ENCODE measurements at places on chromosomes 16 and 17.

DNA sequence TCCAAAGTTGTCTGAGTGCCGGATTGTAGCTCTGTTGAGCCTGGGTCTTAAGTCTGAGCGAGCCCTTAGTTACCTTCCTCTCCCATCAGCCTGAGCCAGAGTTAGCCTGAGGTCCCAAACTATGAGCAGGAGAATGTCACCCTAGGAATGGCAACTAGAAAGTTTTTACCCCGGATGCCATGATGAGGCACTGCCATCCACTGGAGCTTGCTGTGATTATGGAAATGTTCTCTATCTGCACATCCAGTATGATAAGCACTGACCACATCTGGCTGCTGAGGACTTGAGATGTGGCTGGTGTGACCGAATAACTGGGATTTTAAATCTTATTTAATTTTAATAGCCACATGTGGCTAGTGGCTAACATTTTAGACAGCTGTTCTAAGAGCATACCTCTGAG, 550.0 kb downstream of the CDH13 start:
- no peaks in the 10 kb centered on the region for H3K27me3 ChIP-seq
- no peak overlapping the region for H3K27ac ChIP-seq
- DNase-seq: no peak
- no peaks in the 10 kb centered on the region for H3K36me3 ChIP-seq
- no peaks in the 10 kb centered on the region for H3K4me1 ChIP-seq

GRCh38 chr16:12544477-12545296, 259.0 kb downstream of the CPPED1 start:
- no peak for DNase-seq
- H3K27me3 ChIP-seq: no peaks in the 10 kb centered on the region
- H3K4me1 ChIP-seq: no peaks in the 10 kb centered on the region

DNA sequence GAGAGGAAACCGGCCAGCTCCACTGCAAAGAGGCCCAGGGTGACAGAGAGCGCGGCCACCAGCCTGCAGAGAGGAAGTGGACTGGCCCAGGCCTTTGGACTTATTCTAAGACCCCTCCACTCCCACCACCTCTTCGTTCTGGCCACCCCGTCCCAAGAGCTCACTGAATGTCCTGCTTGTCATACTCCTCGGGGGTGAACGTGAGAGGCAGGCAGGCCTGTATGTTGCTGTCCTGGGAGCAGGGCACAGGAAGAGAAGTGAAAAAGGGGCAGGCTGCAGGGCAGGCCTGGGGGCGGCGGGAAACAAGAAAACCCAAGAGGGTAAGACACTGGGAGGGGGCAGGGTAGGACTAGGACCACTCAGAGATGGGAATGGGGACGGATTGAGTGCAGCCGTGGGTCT, 384 bp downstream of the TMEM107 start:
- peak; percentile 70 for DNase-seq
- H3K36me3 ChIP-seq: no peaks in the 10 kb centered on the region
- no peaks in the 10 kb centered on the region for H3K4me1 ChIP-seq
- peak overlapping the region; percentile 80 for H3K27ac ChIP-seq
- H3K4me3 ChIP-seq: peak overlapping the region; percentile 54

GRCh38 chr17:42459801-42460281, 1.2 kb downstream of the ATP6V0A1 start:
- H3K27me3 ChIP-seq: no peaks in the 10 kb centered on the region
- peaks cover 23% of the 10 kb centered on the region for H3K36me3 ChIP-seq
- peak overlapping the region; percentile 85 for H3K27ac ChIP-seq
- H3K4me1 ChIP-seq: peaks cover 19% of the 10 kb centered on the region

DNA sequence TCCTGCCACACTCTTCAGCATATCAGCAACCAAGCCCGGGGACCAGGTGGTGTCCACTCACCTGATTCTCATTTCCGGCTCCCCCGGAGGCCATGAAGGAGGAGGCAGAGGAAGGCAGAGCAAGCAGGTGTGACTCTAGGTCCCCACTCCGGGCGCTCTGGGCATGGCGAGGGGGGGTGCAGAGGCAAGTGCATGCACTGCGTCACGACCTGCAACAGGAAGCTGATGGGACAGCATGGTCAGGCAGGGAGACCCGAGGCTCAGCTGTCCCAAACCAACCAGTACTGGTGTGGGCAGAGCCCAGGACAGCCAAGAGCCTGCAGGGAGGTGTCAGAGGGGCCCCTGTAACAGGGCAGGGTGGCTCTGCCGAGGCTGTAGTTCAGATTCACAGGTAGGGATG, 2.1 kb upstream of the ENGASE start:
- H3K4me3 ChIP-seq: no peak overlapping the region
- no peak for DNase-seq
- H3K27ac ChIP-seq: no peak overlapping the region

DNA sequence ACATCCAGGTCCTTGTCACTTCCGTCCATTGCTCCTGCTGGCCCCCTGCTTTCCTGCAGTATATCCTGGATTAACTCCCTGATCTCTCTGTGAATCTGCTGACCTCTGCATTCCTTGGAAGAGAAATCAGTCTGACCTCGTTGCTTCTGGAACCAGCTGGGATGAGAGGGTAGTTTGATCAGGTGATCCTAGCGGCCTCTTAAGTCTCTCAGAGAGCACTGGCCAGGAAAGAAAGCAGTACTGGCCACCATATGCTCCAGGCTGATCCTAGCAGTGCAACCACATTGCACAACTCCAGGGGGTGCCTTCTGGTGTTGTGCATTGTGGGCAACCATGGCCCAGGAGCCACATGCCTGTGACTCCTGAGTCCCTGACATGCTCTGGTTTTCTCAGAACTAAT, 79.2 kb downstream of the ARHGAP23 start:
- H3K36me3 ChIP-seq: peaks cover 65% of the 10 kb centered on the region
- no peaks in the 10 kb centered on the region for H3K27me3 ChIP-seq
- H3K27ac ChIP-seq: no peak overlapping the region
- no peak for DNase-seq
- peaks cover 15% of the 10 kb centered on the region for H3K4me1 ChIP-seq

- no peak for DNase-seq
- no peak overlapping the region for H3K4me3 ChIP-seq
- H3K27ac ChIP-seq: no peak overlapping the region
- H3K36me3 ChIP-seq: no peaks in the 10 kb centered on the region
- no peaks in the 10 kb centered on the region for H3K27me3 ChIP-seq
- H3K4me1 ChIP-seq: peaks cover 16% of the 10 kb centered on the region
These were observed 8.0 kb downstream of the STAT5B start for GRCh38 chr17:42268236-42268635.

GRCh38 chr17:38420518-38420917, 7.7 kb upstream of the ARHGAP23 start:
- H3K4me1 ChIP-seq: peaks cover 54% of the 10 kb centered on the region
- H3K4me3 ChIP-seq: no peak overlapping the region
- H3K27ac ChIP-seq: peak overlapping the region; percentile 78
- H3K27me3 ChIP-seq: peaks cover 7% of the 10 kb centered on the region

GRCh38 chr16:3259836-3260235, 3.4 kb upstream of the MEFV start:
- no peak overlapping the region for H3K4me3 ChIP-seq
- no peak for DNase-seq
- no peak overlapping the region for H3K27ac ChIP-seq
- no peaks in the 10 kb centered on the region for H3K36me3 ChIP-seq
- H3K27me3 ChIP-seq: no peaks in the 10 kb centered on the region

DNA sequence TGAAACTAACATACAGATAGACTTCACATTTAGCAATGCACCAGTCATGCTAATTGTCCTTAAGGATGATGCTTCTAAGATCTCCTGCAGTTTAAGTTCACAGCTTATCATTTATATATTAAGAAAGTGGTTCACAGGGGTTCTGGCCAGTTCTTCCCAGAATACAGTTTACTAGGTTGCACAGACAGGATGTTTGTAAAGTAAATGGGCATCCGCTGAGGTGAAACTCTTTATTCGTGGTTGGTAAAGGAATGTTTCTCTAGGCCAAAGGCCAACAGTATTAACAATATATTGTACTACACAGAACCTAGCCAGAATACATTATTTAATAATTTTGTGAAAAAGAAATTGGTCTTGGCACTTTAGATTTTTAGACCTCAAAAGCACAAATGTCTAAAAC, 1427.3 kb downstream of the CDH8 start:
- no peaks in the 10 kb centered on the region for H3K27me3 ChIP-seq
- no peaks in the 10 kb centered on the region for H3K4me1 ChIP-seq
- H3K4me3 ChIP-seq: no peak overlapping the region
- no peak overlapping the region for H3K27ac ChIP-seq
- DNase-seq: no peak
